Hematopoietic multipotent progenitor cell treated with erythropoietin and hydrocortisone succinate and interleukin-3 and kit ligand, for 17 days (in vitro differentiated cells): ENCODE measurements at places on chromosomes 12 and 14.

- DNase-seq: no peak
Observed at GRCh38 chr12:90074086-90074485, 365.4 kb upstream of the ATP2B1 start.

- peak; percentile 73 for DNase-seq
Observed at GRCh38 chr14:105090493-105091053, 25.3 kb upstream of the GPR132 start.

DNA sequence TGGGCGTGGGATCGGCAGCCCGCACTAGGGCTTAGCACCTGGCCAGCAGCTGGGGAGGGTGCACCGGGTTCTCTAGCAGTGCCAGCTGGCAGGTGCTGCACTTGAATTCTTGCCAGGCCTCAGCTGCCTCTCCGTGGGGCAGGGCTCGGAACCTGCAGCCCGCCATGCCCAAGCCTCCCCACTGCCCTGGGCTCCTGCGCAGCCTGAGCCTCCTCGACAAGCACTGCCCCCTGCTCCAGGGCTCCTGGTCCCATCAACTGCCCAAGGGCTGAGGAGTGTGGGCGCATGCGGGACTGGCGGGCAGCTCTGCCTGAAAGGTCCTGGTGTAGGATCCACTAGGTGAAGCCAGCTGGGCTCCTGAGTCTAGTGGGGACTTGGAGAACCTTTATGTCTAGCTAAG lies 30.6 kb upstream of the SDR39U1 start:
- no peak for DNase-seq

GRCh38 chr12:27505109-27505508 lies 18.9 kb upstream of the PPFIBP1 start:
- DNase-seq: no peak

- no peak for DNase-seq
Observed at GRCh38 chr12:20798554-20798953, 12.0 kb upstream of the SLCO1B3 start.

DNA sequence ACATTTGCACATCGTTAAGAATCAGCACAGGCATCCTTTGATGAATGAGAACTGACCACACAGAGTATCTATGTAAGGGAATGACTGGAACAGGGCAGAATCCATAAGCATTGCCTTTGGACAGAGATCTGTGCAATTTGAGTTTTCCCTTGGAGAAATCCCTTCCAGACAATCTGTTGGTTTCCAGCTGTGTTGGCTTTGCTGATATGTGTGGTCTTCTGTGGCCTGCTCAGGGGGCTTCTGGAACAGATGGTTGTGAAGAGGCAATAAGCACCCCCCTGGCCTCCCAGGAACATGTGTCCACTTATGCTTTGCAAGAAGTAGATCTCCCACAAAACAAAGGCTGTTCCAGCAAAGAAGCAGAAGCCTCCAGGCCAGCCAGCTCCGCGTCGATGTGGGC lies 111.4 kb upstream of the TMEM132C start:
- DNase-seq: no peak

GRCh38 chr12:52277486-52278245 lies 3.2 kb downstream of the KRT86 start:
- no peak for DNase-seq

GRCh38 chr12:117889098-117889497 lies 79.7 kb downstream of the KSR2 start:
- no peak for DNase-seq

- DNase-seq: no peak
Observed at GRCh38 chr12:95114766-95115405, 41.5 kb upstream of the NR2C1 start.

- DNase-seq: no peak
Observed at GRCh38 chr14:105665951-105666277, 139.5 kb downstream of the TMEM121 start.

DNA sequence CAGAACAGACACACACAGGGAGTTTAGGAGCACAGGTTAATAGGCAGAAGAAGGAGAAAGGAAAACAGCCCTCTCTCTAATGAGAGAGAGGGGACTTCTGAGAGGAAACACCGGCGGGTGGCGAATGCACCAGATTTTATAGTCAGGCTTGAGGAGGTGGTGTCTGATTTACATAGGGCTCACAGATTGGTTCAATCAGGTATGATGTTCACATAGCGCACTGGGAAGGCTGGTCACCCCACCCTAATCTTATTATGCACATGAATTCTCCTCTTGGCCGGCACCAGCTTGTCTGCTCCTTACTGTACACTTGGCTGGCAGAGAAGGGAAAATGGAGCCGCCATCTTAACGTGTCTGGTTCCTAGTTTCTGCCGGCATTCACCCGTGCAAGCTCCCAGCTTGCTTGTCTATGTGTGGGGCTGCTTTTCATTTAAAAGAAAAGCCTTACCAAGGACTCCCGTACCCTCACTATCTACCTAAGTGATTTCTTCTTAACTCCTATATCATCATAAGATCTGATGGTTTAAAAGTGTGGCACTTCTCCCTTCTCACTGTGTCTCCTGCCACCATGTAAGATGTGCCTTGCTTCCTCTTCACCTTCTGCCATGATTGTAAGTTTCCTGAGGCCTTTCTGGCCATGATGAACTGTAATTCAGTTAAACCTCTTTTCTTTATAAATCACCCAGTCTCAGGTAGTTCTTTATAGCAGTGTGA lies 15.1 kb downstream of the BCAT1 start:
- no peak for DNase-seq

- DNase-seq: no peak
Observed at GRCh38 chr12:52848661-52849255, at the start of gene KRT78. Gene KRT78, minus strand, starts transcription at chr12:52848994. Its CDS starts 64 bp downstream, at chr12:52848930.

DNA sequence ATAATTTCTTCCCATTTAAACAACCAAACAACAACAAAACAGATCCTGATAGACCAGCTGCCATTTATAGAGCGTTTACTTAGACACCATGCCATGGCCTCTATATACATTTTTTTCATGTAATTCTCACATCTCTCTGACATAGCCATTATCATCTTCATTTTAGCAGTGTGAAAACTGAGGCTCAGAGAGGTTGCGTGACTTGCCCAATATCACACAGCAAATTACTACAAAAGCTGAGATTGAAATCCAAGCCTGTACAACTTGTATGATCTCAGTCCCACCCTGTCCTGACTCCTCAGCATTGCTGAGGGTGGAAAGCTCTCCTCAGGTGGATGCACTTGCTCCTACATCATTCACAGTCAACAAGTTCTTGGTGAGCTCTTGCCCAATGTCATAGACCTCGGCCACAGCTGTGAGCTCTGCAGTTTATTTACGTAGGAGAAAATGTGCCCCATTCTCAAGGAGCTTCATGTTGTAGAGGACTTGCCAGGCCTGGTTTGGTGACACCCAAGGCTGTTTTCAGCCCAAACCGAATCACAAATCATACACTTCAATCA lies 55.5 kb downstream of the CRACR2A start:
- DNase-seq: no peak

DNA sequence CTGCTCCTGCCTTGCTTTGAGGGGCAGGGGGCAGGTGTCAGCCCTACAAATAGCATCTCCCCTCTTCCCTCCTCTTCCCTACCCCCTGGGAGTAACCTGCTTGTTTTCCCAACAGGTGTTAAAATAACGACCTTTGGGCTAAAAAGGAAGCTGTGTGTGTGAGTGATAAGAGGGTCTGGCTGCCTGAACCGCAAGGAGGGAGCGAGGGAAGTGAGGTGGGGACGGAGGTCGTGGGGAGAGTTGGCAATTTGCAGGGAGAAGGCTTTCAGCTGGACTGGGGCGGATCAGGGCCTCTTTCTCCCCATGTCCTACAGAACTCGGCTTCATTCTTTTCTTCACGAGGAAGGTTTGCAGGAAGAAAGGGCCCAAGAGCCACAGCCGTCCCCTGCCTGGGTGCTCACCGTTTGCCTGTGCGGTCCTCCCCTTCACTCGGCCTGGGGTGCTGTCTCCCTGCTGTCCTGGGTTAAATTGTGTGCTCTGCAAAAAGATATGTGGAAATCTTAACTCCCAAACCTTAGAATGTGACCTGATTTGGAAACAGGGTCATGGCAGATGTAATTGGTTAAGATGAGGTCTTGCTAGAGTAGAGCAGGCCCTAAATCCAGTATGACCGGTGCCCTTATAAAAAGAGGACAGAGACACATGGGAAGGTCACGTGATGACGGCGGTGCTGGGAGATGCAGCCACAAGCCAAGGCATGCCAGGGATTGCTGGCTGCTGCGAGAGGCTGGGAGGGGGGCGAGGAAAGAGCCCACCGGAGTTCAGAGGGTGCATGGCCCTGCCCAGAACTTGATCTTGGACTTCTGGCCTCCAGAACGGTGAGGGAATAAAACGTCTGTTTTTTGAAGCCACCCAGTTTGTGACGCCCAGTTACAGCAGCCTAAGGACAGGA lies 38.7 kb upstream of the NCOR2 start:
- DNase-seq: no peak

DNA sequence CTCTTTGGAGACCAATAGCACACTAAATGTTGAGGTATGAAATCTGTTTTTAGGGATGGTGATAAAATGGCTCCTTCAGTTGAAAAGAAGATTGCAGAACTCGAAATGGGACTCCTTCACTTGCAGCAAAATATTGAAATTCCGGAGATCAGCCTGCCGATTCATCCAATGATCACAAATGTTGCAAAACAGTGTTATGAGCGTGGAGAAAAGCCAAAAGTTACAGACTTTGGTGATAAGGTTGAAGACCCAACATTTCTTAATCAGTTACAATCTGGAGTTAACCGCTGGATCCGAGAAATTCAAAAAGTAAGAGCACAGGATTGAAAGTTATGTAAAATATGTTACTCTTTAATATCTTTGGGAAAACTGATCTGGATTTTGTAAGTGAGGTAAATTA lies 15.3 kb downstream of the DYNC1H1 start:
- no peak for DNase-seq

GRCh38 chr12:101700299-101700820 lies 2.9 kb downstream of the CHPT1 start:
- DNase-seq: peak; percentile 27

GRCh38 chr14:94738751-94739150 lies 31.2 kb downstream of the GSC start:
- no peak for DNase-seq

- no peak for DNase-seq
Observed at GRCh38 chr12:75553836-75554555, 42.6 kb upstream of the KRR1 start.

DNA sequence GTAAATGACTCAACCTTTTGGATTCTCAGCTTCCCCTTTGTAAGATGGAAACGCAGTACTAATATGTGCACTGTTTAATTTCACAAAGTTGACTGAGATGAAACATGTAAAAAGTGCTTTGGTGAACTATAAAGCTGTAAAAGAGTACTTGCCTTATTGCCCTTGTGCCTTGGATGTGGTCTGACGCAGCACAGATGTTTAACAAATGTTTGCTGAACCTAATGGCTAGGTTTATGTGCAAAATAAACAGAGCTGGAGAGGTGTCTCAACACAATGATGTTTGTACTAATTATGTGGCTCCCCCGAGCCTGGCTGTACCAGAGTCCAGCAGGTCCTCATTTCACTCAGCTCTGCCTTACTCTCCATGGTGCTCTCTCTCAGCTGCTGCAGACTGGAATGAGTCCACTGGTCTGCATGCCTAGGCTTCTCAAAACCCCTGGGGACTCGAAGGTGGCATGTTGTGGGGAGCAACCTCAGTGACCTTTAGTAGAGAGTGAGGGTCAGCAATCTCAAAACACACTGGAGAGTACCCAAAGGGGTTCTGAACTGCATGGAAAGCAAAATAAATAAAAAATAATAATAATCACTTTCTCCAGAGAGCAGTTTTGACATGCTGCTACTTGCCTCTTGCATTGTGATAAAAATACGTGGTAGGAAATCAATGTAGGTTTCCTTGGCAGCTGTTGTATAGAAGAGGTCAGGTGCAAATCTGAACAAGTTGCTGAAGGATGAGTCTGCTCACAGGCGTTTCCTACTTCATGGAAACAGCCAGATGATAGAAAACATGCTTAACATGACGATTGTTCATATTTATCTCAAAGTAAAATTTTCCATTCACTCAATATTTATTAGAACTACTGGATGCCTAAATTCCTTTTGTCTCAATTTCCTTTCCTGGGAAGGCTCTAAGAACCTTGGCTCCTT lies 8.5 kb upstream of the AMIGO2 start:
- DNase-seq: no peak

DNA sequence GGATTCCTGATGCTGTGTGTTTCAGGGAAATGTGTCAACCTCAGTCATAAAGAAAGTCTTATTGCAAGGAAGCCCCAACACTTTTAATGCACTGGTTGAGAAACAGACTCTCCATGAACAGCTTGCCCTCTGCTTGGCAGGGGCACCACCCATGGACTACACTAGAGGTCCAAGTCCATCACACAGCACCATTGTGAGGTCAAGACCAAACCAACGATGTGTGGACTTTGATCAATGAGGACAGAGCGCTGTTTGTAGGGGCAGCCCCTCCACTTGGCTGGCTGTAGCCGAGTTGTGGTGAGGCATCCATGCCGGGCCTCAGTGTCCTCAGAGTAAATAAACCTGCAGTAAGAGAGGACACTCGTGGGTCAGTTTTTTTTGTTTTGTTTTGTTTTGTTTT lies 29.8 kb downstream of the ZFYVE21 start:
- no peak for DNase-seq

DNA sequence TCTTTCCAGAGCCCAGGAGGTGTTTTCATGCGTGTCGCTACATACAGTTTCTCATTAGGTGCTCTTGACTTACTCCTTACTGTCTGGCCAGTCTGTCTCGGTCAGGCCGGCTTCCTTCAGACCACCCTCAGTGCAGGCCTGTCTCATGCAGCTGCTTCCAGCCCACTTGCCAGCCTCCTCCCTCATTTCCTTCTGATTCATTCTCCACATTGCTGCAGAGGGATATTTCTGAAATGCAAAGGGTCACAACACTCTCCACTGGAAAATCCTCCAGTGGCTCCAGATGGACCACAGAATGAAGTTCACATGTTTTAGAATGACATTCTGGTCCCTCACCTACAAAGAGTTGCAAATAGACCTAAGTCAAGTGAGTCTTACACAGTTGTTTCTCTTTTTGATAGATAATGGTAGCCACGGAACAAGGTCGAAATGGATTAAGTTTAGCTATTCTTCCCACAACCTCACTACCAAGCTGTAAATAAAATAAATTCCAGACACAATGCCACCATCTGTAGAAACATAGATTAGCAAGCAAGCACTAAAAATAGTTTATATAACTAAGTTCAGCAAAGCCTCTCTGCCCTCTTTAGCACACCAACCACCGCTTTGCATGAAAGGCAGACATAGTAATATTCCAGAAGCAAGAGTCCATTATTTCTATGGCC lies 146.9 kb downstream of the ESR2 start:
- no peak for DNase-seq

DNA sequence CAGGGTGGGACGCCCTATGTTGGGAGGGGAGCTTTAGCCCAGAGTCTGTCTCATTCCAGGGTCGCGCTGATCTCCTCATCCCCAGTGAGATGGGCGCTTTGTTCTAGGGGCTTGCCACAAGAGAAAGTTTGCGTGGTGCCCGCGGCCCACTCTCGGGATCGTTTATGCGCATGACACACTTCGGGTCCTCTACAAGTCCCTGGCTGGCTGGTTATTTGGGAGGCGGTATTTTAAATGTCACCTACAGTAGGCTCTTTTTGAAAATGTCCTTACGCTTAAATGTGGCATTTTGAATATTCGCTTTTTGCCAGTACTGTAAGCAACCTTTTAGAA lies 541 bp downstream of the GOLT1B start:
- no peak for DNase-seq

GRCh38 chr12:19925841-19926240 lies 442.5 kb upstream of the PDE3A start:
- no peak for DNase-seq
